ENCODE measurements at places on chromosomes 3 and 15. TPM values are rescaled to one million over a fixed set of nuclear protein-coding genes. Genes with fewer than 3 reads are reported as not detected.

Gene TICRR
- total RNA-seq: 8.4 TPM

Gene PTX3
- total RNA-seq: 0.19 TPM

Gene FOXP1
- total RNA-seq: 105 TPM

Gene IQCF5
- 34.3 TPM for total RNA-seq

GRCh38 chr3:175433026-175433674 is 574.0 kb downstream of the NAALADL2 start:
- DNase-seq: no peak

DNA sequence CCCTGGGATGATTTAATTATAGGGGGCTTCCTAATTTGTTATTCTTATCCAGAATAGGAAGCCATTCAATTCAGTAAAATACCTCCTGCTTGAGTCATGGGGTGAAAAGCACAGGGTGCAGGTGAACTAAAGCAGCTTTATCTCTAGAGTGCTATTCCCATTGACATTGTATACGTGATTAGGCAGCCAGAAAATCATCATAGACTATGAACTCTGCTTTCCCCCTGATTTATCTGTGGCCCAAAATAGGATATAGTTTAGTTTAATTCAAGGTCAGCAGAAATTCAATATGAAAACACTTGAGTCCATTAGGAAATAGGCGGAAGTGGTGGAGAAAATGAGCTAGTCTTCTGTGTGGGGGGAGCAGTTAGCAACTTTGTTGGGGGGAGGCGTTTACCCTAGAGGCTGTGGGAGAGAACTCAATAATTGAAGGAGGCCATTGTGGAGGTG is 18.2 kb upstream of the PRKCI start:
- DNase-seq: no peak

DNA sequence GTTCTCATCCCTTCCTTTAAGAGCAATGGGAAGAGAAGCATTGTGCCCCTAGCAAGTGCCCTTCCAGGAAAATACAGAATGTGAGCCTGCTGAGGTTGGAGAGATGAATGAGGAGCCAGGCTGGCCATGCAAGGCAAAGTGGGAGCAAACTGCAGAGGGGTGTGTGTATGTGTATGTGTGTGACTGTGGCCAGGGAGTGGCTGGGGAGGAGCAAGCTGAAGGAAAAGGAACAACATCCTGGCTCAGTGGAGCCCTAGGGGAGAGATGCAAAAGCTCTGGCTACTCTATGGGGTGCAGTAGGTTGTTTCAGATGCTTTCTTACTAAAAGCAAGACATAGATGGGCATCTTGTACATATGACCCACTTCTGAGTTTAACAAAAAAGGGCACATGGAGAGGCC is 20.6 kb downstream of the FOXP1 start:
- DNase-seq: no peak

- no peak for DNase-seq
These were observed 41.6 kb downstream of the EEFSEC start for GRCh38 chr3:128194843-128195242.

GRCh38 chr3:112078125-112079083 is 7.8 kb upstream of the C3orf52 start:
- DNase-seq: no peak

DNA sequence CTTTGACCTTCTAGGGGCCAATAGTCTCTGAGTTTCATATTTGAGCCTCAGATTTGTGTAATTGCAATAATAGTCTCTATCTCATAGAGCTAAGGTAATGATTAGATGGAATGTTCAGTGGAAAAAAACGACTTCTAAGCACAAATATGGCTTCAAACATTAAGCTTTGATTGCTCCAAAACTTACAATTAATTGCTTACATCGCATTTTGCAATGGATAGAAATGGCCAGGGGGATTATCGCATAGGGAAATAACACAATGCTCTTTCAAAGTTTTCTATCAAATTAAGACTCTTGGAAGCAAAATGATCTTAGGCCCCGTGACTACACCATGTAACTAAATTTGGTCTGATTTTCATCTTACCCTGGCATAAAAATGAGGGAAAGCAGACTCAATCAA is 888.6 kb downstream of the AGBL1 start:
- DNase-seq: no peak

- no peak for DNase-seq
These were observed 67.8 kb upstream of the ATP10A start for GRCh38 chr15:25930931-25931330.

- peak; percentile 77 for DNase-seq
These were observed 16.1 kb upstream of the CACNA2D2 start for GRCh38 chr3:50519471-50520089.

- DNase-seq: no peak
These were observed 3.7 kb upstream of the CPA3 start for GRCh38 chr3:148861277-148861869.

DNA sequence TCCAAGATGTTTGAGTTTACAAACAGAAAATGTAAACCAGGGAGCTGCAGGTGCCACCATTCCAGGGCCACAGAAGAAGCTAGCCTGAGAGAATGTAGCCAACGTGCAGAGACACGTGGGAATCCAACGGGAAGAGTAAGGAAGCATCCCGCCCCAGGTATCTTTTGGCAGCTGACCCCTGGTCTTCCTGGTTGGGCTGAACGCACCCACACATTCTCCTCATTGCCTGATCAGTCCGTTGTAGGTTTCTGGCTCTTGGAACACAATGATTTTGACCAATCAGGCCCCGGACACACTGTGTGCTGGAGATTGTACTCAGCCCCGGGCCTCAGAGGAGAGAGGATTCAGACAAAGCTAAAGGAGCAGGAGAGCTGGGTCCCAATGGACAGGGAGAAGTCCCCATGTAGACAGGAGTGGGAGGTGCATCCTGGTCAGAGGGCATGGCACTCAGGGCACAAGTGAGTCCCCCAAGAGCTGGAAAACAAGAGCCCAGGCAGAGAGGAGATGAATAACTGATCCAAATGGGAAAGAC is 102.3 kb downstream of the TPRA1 start:
- DNase-seq: no peak

DNA sequence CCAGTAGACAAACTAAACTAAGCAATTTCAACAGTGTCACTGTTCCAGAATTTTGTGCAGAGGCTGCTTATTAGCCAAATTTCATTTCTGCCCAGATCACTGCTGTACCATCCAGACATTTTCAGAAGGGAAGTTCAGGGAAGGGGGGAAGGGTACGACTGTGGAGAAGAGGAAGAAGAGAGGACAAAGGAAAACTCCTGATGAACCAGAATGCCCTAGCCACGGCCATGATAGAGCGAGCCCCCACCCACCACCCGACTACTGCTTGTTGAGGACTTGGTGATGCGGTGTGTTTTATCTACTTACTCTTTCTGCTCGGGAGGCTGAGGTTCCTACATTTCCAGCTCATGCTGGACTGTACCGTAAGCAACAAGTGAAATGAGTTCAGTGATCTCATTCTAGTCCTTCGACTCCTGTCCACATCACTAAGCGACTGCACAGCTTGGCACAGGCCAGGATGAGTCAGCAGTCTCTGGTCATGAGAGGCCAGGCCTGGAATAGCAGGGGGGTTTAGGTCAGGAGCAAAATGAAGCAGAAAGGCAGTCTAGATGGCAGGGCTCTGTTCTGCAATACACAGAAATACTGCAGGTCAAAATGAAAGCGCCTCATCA is 330.8 kb downstream of the TIGIT start:
- DNase-seq: peak; percentile 94

All from testis (tissue), 5 donors.